ENCODE measurements at places on chromosomes 5 and 9. TPM values are rescaled to one million over a fixed set of nuclear protein-coding genes. Genes with fewer than 3 reads are reported as not detected.

DNA sequence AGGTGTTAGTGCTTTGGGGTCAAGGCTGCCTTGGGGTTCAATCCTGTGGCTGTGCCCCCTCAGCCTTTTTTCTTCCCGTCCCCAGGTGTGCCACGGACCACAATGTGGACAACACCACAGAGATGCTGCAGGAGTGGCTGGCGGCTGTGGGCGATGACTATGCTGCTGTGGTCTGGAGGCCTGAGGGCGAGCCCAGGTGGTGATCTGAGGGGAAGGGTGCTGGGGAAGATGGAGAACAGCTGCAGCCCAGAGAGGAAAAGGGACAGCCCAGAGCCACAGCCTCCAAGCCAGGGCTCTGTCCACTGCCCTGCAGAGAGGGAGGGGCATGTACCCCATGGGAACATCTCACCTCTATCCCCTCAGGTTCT lies 2.1 kb downstream of the CERCAM start:
- DNase-seq: no peak

DNA sequence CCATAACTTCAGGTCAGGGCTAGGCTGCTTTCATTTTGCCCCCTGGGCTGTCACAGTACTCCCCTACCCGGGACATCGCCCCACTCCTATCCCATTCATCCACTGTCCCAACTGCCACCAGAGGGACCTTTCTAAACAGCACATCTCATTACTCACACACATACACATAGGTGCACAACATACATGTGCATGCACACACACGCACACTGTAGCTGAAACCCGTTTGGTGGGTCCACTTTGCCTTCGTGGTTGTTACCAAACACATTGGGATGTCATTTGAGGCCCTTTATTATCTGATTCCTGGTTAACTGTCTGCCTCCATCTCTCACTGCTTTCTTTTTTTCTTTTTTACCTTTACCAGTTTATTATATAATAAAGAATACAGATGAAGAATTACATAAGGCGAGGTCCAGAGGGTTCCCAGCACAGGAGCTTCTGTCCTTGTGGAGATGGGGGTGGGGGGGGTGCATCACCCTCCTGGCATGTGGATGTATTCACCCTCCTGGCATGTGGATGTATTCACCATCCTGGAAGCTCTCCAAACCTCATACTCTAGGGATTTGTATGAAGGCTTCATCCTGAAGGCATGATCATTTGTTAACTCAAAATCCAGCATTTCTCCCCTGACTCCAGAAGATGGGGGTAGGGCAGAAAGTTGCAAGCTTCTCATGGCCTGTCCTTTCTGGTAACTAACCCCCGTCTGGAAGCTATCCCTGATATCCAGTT lies 186.0 kb downstream of the GOLPH3 start:
- DNase-seq: no peak

DNA sequence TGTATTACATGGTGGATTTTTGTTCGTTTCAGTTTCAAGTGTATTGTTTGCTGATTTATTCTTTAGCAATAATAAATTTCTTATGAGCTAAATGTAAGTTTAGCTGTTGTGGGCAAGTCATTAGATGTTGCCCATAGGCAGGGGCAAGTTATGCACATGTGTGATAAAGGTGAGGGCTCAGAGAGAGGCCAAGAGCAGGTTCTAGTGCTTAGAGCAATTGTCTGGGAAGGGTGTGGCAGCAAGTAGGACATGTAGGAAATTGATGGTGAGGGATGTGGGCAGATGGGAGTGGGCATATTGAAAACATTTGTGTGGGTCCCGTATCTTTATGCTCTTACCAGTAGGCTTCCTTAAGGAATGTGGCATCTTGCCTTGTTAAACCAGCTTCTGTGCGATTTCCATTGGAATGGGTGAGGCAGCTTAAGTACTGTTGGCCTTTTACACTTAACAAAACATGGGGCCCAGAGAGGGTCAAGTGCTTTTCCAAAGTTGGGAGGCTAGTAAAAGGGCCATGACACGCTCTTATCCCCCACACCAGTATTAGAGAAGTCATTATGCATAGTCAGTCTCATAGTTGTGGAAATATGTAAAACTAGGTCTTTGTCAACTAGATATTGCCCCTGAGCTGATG lies 60.6 kb downstream of the KDM4C start:
- DNase-seq: no peak

DNA sequence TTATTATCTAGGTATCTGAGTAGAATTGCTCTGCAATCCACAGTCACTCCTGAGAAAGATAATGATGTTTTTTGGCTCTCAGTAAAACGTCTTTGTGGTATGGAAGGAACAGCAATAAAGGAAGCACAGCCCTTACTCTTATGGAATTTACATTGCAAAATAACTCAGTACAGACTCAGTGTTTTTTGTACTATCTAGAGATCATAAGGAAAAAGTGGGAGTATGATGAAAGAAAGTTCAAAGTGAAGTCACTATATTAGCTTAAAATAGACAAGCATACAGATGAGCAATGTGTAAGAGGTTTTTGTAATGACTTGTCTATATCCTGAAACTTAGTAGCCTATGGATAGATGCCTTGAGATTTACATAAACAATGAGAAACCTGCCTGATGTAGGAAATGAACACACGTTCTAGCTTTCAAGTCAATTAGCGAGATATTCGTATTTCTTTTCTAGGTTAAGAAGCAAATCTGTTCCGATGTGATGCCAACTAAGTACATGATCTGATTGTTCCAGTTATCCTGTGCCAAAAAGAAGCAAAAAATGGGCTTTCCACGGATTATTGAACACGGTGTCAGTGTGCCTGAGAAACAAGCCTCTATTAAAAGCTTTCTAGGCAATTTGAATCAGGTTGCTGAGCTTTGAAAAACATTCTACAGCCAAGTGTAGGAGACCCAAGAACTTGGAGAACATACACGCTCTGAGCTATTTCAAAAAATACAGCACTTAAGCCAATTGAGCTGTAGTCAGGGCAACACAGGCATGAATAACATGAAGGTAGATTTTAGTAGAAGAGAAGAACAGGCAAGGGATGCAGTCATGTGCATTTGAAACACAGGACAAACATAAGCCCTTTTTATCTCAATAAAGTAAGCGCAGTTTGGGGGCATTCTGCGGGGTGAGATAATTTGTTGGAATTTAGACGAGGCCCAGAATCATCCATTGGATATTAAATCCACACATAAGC lies 86.3 kb upstream of the TAF11L2 start:
- DNase-seq: no peak

GRCh38 chr9:1659363-1659690 lies 355.8 kb upstream of the SMARCA2 start:
- no peak for DNase-seq

DNA sequence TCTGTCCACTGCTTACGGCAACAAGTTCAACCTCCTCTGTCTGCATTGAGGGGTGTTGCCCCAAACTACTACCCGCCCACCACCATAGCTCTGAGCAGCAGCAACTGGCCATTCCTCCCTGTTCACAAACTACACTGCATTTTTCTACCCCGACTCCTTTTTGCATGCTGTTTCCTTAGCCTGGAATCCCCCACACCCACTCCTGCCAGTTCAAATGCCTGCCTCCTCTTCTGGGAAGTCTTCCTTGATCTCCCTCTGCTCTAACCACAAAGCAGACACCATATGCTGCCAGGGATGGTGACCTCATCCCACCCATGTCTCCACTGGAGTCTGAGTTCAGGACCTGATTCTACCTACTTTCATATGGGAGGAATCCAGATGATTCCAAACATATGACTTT lies 13.3 kb downstream of the ALDH1B1 start:
- no peak for DNase-seq

- DNase-seq: no peak
These were observed 110.1 kb upstream of the LPAR1 start for GRCh38 chr9:111148052-111149017.

GRCh38 chr9:35972093-35972492 lies 14.1 kb upstream of the OR2S2 start:
- DNase-seq: no peak

- DNase-seq: no peak
These were observed 43.2 kb downstream of the TMEM167A start for GRCh38 chr5:83034036-83034435.

- DNase-seq: no peak
These were observed 2.0 kb downstream of the PKN3 start for GRCh38 chr9:128704356-128704670.

GRCh38 chr5:51271261-51271660 lies 112.0 kb upstream of the ISL1 start:
- no peak for DNase-seq

Gene PCDHA11
- not detected for total RNA-seq

Gene MOCS2
- 17.2 TPM for total RNA-seq
